Renal pelvis (tissue), 12 donors: ENCODE measurements at places on chromosomes 12 and 14. TPM values are rescaled to one million over a fixed set of nuclear protein-coding genes. Genes with fewer than 3 reads are reported as not detected.

Gene FSCB
- not detected for polyA plus RNA-seq

Gene RGS6
- 2.0 TPM for polyA plus RNA-seq

Gene TAC3
- 1.1 TPM for polyA plus RNA-seq

DNA sequence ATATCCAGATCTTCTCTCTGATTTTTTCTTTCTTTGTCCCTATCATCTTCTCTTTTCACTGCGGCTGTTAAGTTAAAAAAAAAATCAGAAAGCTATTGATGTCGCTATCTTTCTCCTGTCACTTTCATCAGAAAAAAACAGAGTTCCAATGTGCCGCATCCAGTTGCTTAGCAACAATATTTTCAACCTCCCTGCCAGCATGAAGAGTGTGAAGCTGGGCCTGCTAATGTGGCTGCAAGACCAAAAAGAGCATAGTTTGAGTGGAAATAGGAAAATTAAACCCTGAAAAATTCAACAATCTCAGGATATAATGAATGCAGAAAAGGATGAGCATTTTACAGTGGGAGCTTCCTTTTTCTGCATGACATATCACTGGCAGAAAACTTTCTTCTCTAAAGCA is 1025.4 kb upstream of the LRFN5 start:
- DNase-seq, result no peak

DNA sequence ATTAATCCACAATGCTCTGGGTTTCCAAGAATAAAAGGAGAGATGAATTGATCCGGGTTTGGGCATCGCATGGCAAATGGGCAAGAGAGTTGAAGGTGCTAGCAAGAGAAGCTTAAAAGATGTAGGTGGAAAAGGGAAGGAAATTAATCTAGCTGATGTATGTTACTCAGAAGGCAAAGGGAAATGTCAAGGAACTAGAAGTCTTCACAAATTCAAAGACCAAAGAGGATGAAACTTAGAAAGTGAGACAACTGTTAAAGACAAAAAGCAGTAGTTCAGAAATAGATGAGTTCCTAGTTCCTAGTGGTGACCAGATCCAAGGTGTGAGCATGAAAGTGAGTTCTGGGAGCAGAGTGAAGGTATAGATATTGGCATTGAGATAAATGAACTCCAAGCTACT is 228.3 kb downstream of the SEC23A start:
- DNase-seq, result no peak

DNA sequence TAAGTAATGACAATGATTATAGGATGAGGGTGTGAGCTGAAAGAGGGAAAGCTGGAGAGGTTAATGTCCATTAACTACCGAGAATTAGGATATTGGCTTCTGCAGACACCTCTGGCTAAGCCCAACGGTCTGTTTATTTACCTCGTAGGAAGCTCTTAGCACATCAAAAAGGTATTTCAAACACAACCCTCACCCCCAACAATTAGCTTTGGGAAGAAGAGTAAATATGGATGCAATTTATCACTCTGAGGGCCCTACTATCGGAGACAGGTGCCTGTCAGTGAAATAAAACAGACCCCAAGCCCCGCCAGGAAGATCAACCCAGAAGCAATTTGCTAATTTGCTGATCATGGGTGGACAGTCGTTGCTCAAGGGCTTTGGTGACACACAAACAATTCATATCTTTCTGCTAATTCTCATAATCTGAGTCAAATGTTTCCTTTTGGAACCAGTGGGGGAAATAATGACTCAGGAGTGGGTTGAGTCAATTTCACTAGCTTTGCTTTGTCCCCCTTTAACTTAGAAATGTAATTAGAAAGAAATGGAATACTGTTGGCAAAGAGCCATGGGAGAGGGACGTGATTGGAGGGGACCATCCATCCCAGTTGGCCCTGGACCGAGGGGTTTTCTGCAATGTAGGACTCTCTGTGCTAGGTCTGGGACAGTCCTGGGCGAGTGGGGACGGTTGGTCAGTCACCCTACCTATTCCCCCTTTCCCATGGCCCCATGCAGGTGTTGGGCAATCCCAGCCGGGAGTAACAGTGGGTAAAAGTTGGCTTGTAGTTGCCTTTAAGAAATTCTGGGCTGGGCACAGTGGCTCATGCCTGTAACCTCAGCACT is 99.1 kb upstream of the MED13L start:
- DNase-seq, result no peak

DNA sequence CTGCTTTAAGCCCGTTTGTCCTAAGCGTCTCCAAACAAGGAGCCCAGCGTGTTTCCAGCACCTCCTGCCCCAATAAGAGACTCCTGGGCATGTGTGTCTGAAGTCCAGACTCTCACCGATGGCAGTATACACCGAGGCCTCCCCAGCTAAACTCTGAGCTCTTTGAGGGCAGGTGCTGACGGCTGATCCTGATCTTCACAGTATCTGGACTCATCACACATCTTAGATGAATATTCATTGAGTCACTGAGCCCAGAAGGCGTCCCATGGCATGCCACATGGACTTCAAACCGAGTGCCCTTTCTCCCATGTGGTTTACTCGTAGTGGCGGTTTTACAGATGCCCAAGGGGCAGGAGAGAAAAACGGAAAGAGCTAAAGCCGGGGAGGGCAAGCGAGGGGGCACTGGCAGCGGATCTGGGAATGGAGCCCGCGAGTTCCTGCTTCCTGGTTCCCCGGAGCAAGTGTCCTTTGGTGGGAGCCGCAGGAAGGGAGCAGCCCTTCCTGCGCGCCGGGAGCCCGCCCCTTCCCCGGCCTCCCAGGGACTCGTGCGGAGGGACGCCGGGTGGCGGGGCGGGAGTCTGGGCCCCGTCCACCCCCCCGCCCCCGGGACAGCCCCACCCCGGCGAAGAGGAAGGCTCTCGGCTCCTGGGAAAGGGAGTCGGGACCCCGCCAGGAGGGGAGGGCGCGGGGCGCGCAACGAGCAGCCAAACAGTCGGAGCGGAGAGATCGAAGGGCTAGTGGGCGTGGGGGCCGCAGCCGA is 585 bp upstream of the TEAD4 start:
- no peak for DNase-seq

DNA sequence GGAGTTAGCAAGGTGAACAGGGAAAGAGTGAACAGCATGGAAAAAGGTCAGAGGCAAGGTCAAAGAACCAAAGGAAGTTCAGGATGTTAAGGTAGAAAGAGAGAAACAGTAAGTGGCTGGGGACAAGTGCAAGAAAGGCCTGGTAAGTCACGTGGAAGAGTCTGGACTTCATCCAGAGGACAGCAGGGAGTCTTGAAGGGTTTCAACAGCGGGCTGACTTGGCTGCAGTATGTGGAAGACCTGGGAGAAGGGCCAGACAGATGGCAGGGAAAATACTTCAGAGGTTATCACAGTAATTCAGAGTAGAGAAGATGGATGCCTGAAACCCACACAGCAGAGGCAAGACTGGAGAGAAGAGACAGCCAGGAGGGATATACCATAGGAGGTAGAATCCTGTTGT is 34.0 kb downstream of the CIT start:
- DNase-seq, result no peak

DNA sequence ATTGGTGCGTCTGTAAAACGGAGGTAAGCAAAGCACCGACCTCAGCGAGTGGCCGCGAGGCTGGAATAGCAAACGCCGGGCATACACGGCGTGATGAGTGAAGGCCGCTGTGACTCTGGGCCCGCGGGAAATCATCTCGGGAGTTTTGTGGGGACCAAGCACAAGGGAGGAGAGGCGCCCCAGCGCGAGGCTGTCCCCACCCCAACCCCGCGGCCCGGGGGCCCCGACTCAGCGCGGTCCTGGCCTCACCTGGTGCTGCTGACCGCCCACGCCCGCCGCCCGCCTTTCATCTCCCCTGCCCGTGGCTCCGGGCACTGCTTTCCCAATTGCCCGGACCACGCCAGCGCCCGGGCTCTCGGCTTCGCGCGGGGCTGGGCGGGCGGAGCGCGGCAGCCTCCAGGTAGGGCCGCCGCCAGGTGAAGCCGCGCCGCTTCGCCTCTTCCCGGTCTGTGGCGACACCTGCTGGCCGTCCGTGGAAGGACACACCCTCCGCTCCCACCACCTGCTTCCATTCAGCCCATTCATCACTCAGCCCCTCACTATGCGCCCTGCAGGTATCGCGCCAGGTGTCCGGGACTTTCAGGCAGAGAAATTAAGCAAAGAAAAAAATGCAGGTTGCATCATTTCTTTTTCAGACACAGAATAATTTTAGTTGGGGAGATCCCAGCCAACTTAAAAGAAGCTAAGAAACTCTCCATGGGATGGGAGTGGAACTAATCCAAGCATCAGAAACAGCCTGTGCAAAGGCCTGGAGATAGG is 360.4 kb downstream of the MED13L start:
- peak; percentile 36 for DNase-seq
